ENCODE measurements at places on chromosomes 13 and 19. TPM values are rescaled to one million over a fixed set of nuclear protein-coding genes. Genes with fewer than 3 reads are reported as not detected.
A peak's percentile ranks its signal among the peaks of the same experiment; 100 is the strongest.

CLEC11A gene
- 2.3 TPM for total RNA-seq

- peak; percentile 49 for DNase-seq
Measured at GRCh38 chr19:13817615-13818371, 22.6 kb downstream of the ZSWIM4 start.

DNA sequence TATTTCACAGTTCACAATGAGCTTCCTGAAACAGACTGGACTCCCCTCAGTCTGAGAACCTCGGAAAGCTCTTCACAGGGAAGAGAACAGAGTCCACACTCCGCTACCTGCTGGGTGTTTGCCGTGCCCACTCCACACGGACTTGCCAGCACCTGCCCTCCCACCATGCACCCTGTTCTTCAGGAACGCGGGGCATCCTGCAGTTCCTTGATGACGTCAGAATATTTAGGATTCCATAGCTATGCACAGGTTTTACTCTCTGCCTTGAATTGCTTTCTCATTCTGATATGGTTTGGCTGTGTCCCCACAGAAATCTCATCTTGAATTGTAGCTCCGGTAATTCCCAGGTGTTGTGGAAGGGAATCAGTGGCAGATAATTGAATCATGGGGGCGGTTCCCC lies 74.4 kb upstream of the FARP1 start:
- DNase-seq, result no peak

DNA sequence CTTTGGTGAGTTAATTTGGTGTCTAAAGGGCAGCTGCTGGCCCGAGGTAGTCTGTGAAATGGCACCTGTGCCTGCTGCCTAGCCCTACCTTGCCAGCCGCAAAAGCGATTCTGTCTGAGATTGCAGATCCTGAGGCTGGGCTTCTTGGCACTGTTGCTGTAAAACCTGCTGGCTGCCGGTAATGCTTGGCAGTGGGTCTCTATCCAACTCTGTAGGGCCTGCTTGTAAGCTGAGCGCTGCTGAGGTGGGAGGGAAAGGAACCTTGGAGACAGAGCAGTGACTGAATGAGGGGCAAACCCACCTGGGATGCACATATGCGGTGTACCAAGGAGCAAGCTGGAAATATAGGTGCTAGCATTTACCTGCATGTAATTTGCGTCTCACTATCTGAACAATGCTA lies 11.7 kb downstream of the LCP1 start:
- DNase-seq, result peak; percentile 56

DNA sequence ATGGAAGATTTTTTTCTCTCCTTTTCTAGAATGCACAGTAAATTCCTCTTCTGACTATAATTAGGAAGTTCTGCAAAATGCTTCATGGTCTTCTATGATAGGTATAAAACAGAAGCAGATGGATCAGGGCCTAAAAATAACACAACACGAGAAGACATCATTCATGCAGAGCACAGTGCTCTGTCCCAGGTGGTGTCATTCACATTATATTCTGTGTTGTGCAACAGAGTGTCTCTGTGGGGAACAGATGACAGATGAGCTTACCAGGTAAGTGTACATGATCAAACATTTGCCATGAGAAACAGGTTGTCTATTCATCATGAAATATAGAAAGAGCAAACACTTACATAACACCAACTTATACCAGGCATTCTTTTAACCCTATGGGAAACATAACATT lies 288.3 kb downstream of the KCTD12 start:
- no peak for DNase-seq

- no peak for DNase-seq
Measured at GRCh38 chr13:105144020-105144419, 1391.4 kb downstream of the EFNB2 start.

DNA sequence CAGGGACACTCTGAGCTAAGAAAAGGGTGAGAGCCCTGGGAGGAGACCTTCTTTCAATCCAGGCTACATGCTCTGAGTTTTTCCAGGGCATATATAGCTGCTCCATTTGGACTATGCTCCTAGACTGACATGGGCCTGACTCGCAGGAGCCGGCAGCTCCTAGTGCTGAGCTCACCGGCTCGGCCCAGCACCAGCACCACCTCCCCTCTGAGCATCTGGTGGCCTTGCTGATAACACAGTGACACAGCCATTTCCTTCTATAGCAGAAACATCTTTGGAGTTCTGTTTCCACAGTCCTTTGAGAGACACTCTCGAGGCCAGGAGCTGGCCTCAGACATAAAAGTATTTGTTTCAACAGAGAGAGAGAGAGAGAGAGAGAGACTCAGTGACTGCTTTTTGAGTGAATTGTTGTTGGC lies 184.9 kb downstream of the TM9SF2 start:
- no peak for DNase-seq

- DNase-seq, result no peak
Measured at GRCh38 chr19:50710094-50710493, 9.5 kb downstream of the SHANK1 start.

GRCh38 chr13:108963846-108964600 lies 334.6 kb downstream of the MYO16 start:
- no peak for DNase-seq

DNA sequence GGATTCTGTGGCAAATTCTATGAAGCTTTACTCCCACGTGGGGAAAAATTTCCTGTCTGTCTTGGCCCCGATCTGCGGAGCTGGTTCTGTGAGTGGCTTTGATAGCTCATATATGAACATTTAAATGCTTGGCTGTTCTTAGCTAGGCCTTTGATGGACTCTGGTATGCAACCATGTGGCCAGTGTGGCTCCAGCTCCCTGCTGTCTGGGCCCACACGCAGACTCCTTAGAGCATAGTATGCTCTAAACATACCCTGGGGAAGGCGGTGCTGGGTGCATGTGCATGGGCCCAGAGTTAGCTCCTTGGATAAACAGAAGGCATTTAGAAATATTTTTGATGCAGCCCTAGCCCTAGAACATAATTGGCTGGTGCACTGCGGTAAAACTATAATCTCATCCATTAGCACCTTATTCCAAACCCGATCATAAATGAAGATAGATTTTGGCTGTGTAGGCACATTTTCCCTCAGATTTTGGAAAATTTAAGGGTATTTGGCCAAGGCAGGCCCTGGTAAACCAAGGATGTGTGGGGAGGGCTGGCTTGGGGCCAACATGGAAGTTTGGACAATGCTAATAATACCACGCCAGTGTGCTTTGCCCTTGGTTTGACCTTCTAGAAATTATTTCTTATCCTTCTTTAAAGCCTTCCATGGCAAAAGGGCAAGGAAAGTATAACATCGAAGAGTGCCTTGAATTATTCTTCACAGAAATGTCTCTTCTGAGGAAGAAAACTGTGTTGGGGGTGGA lies 153.5 kb downstream of the LMO7 start:
- no peak for DNase-seq

- no peak for DNase-seq
Measured at GRCh38 chr19:18669883-18670282, 13.6 kb upstream of the CRTC1 start.

- no peak for DNase-seq
Measured at GRCh38 chr13:63408331-63409189, 1992.9 kb upstream of the PCDH20 start.

GRCh38 chr19:27744926-27745768 lies 1467.8 kb downstream of the UQCRFS1 start:
- no peak for DNase-seq

GRCh38 chr13:99425485-99426341 lies 75.6 kb upstream of the TM9SF2 start:
- DNase-seq, result no peak

GIPR gene
- total RNA-seq, result 20.7 TPM

- DNase-seq, result no peak
Measured at GRCh38 chr19:30423481-30423880, 51.3 kb downstream of the ZNF536 start.
